Activated T-helper 17 cell treated with anti-CD3 and anti-CD28 coated beads, Interleukin-2, amount 50 U/mL, for 72 hours (primary cell): ENCODE measurements at places on chromosomes 6 and 20. TPM values are rescaled to one million over a fixed set of nuclear protein-coding genes. Genes with fewer than 3 reads are reported as not detected.
A peak's percentile ranks its signal among the peaks of the same experiment; 100 is the strongest.

Gene MOXD1
- total RNA-seq = not detected

DNA sequence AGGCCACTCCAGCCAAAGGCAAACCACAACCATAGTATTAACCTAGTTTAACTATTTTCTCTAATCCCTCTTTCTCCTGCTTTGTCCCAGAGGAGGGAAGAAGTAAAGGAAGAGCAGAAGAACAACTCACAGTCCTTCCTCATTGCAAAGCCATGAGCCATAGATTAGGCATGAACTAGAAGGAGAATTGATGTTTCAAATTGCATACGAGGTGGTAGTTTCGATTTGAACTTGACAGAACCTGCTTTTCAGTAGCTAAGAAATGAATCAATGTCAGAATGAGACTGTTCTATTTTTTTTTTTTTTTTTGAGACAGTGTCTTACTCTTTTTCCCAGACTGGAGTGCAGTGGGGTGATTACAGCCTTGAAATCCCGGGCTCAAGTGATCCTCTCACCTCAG, 48.3 kb downstream of the PROKR2 start:
- ATAC-seq = no peak

GRCh38 chr6:132587424-132587823, 2.1 kb downstream of the TAAR5 start:
- no peak for ATAC-seq

DNA sequence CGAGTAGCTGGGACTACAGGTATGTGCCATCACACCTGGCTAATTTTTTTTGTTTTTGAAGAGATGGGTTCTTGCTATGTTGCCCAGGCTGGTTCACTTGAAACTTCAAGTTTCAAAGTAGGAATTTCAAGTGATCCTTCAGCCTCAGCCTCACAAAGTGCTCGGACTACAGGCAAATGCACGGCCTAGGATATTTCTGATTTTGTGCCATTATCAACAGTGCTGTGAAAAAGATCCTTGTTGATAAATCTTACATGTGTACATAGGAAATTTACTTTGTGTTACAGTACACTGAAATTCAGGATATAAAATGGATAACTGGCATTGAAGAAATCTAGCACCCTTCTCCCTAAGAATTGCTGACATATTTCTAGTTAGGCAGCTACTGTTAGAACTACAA, 184.6 kb upstream of the PRDM1 start:
- no peak for ATAC-seq

GRCh38 chr6:16966791-16967469, 134.9 kb upstream of the STMND1 start:
- no peak for ATAC-seq

GRCh38 chr6:35360349-35361138, 18.2 kb downstream of the PPARD start:
- no peak for ATAC-seq

- peak; percentile 33 for ATAC-seq
These were observed 36.8 kb downstream of the NCR2 start for GRCh38 chr6:41371992-41372831.

- ATAC-seq = no peak
These were observed 37.5 kb downstream of the SASH1 start for GRCh38 chr6:148379966-148380713.

DNA sequence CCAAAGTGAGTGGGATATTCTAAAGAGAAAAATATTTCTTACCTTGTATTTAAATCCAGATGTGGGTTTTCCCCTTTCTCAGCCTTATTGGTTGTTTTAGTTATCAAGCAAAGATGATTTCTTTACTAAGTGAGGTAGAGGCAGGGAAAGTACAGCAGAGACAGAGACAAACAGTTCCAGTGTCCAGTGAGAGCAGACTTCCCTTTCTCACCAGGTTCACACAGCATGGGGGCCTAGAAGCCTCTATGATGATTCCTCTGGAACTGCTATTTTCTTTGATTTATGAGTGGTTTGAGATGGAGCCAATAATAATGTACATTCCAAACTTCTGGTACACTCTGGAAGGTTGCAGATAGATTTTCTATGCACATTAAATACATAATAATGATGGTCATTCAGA, 234.0 kb upstream of the MARCKS start:
- no peak for ATAC-seq

DNA sequence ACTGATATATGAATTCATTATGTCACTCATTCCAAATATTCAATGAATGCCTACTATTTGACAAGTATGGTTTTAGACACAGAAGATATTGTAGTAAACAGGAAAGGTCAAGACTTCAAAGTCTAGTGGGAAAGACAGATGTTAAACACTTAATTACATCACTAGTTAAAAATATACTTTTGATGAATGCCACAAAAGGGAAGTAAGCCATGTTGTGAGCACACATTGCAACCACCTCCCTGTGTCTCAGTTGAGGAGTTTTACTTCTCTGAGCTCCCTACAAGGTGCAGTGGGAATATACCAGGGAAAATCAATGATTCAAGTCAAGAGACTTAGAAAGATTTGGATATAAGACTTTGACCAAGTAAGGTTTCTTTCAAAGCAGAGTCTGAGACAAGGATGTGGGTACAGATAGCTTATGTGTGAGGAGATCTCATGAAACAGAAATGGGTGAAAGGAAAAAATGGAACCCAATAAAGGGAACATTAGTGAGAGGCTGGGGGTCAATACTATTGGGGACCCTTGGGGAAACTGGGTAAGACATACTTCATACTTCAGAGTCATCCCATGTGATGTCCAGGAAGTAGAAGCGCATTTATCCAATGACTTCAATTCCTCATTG, 503.7 kb downstream of the KIF16B start:
- no peak for ATAC-seq

DNA sequence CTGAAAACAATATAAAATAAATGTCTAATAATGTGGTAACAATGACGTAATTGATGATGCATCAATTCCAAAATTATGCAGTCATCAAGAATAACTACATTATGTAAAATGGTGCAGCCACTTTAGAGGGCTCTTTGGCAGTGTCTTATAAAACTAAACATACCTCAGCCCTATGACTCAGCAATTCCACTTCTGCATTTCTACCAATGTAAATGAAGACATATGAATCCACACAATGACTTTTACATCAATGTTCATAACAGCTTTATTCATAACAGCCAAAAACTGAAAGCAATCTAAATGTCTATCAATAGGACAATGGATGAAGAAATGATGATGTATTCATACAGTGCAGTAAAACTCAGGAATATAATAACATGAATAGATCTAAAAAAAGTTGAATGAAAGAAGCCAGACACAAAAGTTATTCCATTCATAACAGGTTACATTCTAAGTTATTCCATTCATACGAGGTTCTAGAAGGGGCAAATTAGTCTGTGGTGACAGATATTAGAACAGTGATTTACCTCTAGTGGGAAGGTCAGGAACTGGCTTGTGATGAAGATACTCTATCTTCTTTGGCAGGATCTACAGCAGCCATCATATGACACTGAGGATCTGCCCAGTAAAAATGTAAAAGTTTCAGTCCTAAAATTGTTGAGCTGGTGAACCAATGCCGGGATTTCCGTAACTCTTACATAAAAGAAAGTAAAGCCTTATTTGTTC, 396.1 kb downstream of the PLCB1 start:
- ATAC-seq = no peak

DNA sequence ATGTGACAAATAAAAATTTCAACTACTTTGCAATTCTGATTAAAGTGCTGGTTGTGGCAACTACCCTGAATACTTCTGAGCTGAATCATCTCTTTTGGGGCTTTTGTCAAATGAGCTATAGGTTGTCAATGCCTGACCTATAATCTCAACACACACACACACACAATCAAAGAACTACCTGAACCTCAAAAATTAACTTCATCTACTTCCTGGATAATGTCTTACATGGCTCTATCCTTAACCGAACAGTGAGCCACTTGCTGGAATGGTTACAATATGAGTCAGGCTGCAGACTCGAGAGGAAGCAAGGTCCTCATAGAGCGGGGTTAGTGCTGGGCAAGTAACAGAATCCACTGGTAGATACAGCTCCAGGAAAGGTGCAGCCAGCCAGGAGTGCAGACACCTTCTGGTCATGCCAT, 70.6 kb upstream of the DST start:
- no peak for ATAC-seq

GRCh38 chr6:40997234-40997957, 41.6 kb downstream of the UNC5CL start:
- no peak for ATAC-seq
